Stimulated activated naive CD8-positive, alpha-beta T cell treated with anti-CD3 and anti-CD28 coated beads, Interleukin-15, Interleukin-2, amounts not matched to agents 100 U/mL and 50 U/mL, for 24 hours (primary cell): ENCODE measurements at places on chromosomes 16 and 17.

GRCh38 chr17:17944242-17944641 is 28.0 kb downstream of the TOM1L2 start:
- DNase-seq: no peak

DNA sequence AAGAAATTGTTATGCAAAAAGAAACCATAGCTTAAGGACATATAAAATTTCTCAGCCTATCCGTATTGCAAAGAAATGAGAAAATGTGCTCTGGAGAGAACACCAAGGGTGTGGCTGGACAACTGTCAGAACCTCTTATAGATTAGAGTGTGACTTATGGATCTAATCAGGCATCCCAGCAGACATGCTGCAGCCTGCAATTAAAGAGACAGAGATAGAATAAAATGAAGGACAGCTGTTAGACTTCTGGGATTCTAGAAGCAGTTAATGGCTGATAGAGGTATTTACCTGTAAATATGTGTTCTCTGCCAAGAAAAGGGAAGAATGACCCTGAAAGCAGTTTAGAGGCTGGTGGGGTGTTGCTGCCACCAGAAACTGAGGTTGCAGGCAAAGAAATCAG is 160.1 kb upstream of the KIF2B start:
- no peak for DNase-seq

DNA sequence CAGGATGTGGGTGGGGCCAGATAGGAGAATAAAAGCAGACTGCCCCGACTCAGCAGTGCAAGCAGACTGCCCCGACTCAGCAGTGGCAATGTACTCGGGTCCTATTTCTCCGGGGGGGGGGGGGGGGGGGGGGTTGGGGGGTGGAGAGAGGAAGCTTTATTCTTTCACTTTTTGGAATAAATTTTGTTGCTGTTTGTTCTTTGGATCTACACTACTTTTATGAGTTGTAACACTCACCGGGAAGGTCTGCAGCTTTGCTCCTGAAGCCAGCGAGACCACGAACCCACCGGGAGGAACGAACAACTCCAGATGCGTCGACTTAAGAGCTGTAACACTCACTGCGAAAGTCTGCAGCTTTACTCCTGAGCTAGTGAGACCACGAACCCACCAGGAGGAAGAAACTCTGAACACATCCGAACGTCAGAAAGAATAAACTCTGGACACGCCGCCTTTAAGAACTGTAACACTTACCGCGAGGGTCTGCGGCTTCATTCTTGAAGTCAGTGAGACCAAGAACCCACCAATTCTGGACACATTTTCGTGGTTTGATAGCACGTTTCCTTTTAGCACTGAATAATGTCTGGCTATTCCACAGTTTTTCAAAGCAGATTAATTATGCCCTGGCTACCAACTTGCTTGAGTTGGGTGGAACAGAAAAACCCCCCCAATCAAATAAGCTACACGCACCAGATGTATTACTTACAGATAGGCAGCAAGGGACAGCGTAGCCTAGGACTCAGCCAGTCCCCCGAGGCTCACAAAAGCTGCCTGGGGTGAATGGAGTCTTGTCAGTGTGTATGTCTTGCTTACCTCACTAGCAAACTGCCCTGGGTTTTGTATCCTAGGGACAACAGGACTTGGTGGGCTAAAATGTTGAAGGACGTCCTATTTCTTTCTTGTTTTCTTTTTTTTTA is 11.9 kb downstream of the FZD2 start:
- DNase-seq: peak; percentile 17

DNA sequence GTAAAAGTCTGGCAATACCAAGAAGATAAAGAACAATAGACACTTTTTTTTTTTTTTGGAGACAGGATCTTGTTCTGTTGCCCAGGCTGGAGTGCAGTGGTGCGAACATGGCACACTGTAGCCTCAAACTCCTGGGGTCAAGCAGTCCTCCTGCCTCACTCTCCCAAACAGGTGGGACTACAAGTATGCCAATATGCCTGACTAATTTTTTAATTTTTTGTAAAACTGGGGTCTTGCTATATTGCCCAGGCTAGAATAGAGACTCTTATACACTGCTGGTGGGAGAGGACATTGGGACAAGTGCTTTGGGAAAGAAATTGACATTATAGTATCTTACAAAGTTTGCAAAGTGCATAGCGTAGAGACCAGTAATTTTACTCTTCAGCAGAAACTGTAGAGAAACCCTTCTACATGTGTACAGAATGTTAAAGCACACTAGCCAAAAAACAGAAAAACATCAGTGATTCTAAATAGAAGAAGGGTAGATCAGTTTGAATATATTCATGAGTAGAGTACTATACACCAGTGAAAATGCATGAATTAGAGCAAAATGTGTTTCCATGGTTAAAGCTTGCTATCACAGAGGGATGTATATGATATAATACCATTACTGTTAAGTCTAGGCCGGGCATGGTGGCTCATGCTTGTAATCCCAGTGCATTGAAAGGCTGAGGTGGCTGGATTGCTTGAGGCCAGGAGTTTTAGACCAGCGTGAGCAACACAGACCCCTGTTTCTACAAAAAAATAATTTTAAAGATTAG is 7.0 kb upstream of the EFNB3 start:
- no peak for DNase-seq

DNA sequence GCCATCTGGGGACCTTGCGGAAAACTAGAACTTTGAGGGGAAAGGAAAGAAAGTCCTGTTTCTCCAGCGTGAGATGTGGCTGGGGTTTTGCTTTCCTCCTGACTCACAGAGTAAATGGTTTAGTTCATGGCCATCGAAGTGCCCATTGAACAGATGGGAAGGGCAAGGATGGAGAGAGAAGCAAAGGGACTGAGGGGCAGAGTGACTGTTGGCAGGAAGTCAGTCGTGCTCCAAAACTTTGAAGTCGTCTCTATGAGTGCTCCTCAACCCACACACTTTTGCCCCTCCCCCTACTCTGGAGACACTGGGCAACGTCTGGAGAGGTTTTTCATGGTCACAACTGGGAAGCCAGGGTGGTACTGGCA is 476.9 kb downstream of the SLC39A11 start:
- no peak for DNase-seq

GRCh38 chr17:77687921-77688320 is 270.6 kb upstream of the TNRC6C start:
- no peak for DNase-seq

DNA sequence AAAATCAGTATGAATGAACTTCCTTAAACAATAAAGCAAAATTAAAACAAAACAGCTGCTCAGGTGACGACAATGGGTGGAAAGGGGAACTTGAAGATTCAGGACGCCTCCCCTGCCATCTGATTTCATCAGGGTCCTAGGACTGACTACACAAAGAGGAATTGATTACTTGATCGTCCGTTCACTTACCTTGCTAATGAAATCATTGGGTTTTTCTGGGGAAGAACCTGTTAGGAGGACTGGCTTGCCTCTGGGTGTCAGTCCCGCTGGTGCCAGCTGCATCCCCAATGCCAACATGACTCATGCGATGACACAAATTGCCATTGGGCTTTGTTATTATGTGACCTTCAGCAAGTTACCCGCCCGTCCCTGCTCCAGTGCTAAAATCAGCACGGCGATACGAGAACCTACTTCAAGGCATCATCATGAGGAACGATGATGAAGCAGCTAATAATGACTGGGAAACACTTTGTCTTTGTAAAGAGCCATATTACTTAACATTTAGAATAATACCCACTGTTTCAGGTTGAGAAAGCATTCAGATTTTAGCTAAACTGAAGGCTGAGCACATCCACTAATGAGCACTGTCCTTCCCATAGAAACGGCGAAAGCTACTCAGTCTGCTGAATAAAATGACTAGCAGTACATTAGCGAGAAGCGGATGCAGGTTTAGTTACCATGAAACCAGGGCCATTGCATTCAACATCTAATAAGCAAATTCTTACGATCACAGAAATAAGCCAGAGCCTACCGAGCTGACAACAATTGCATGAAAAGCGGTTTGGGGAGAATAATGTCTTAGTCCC is 139.4 kb downstream of the ZFHX3 start:
- no peak for DNase-seq

GRCh38 chr16:20383106-20384029 is 21.2 kb downstream of the PDILT start:
- peak; percentile 54 for DNase-seq

- DNase-seq: peak; percentile 82
These were observed 480 bp upstream of the PROCA1 start for GRCh38 chr17:28712032-28712704.

GRCh38 chr16:86383488-86384262 is 126.7 kb upstream of the FOXF1 start:
- no peak for DNase-seq

- DNase-seq: no peak
These were observed 31.8 kb upstream of the APPBP2 start for GRCh38 chr17:60557805-60558204.

GRCh38 chr17:76485569-76485968 is 15.7 kb downstream of the RHBDF2 start:
- DNase-seq: no peak

DNA sequence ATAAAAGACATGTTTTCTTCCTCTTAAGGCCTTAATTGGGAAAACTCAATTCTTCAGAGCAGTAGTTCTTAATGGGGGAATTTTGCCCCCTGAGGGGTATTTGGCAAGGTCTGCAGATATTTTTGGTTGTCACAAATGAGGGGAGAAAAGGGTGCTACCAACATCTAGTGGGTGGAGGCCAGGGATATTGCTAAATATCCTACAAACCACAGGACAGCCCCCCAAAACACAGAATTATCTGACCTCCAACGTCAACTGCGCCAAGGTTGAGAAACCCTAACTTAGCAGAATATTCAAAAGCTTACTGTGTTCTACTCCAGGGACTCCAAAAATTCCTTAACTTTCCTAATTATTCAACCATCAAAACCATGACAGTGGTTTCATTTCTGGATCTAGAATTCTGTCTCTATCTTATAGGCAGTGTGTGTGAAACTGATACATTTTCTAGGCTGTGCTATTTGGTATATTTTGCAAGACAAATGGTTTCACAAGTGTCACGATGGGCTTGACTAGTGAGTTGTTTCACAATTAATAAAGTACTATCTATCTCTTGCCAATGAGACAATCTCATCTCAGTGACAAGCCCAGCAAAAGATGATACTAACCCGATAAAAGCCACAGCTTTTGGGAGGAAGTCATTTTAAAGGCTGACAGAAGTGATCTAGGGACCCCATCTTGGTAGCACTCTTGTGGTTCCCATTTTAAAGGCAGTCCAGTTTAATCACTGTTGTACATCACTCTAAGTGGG is 14.7 kb downstream of the TXNDC11 start:
- no peak for DNase-seq

- DNase-seq: no peak
These were observed 14.5 kb upstream of the FOXF1 start for GRCh38 chr16:86495756-86496261.

- DNase-seq: no peak
These were observed 285.8 kb downstream of the NPIPA8 start for GRCh38 chr16:18050777-18051176.

DNA sequence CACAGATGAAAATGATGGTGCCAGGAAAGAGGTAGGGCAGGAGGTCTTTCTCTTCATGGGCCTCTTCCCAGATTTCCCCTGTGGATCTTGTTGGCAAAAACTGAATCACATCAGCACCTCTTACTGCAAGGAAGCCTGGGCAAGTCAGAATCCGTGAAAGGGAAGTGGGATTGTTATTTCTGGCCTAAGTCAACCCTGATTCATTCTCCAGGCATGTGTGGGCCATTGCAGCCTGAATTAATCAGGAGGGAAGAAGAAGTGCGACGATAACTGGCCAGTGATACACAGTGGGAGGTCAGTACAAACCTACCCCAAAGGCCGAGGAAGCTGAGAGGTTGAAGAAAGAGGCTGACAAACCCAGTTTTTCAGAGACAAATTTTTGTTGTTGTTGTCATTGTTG is 17.9 kb upstream of the NSMCE1 start:
- DNase-seq: no peak

GRCh38 chr16:48354877-48355855 is 30.0 kb downstream of the SIAH1 start:
- DNase-seq: no peak

GRCh38 chr17:28552176-28552999 is at the start of gene UNC119:
Gene UNC119, minus strand, starts transcription at chr17:28552624. Its CDS starts 67 bp downstream, at chr17:28552557.
- DNase-seq: peak; percentile 88
